GM13977 (cell line): ENCODE measurements at places on chromosomes 12 and 14.

GRCh38 chr12:64678248-64678647 is 68.0 kb downstream of the RASSF3 start:
- no peak for DNase-seq

DNA sequence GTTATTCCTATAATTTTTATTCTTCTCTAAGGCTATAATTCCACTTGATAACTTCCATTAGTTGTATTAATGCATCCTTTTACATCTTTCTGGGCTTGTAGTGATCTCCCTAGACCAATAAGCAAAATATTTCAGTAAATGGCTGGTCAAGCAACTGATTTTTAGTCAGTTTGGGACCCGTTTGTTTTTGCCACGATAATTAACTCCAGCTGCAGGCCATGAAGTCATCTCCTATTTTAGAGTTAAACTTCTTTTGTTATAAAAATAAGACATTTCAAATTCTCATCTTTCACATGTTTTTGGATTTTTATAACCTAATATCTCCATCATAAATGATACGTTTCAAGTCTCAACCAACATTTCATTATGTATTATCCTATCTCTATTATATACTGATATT is 49.4 kb downstream of the MAGOHB start:
- DNase-seq, result no peak

DNA sequence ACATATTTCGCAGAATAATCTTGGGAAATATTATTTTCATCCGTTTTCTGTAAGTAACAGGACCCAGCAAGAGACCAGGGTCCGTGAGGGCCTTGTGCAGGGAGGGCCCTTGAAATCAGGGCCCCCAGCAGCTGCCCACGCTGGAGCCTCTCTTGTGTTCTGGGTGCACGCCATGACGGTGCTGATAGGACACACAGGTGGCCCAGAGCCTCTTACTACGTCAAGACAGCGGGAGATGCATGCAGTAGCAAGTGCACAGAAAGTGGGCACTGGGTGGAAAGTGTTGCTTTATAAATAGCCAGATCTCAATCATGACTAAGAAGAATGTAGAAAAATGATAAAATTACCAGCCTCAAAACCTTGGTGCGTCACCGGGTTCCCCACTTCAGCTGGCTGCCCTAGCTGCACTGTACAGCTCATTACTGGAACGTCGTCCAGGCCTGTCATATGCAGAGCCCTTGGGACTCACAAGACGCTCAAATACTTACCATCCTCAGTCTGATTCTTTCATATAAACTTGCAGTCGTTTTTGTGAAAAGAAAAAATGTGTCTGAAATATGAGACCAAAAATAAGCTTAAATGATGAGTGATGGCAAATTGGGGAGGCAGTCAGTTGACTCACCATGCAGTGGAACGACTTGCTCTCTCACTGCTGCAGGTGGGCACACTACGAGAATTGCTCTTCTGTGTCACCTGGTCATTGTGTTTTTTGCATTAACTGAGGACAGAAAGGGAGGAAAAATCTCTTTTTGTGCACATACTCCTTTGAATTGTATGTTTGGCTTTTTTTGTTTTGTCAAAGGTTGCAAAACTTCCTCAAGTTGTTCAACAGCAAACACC is 68.2 kb downstream of the DDX51 start:
- no peak for DNase-seq

DNA sequence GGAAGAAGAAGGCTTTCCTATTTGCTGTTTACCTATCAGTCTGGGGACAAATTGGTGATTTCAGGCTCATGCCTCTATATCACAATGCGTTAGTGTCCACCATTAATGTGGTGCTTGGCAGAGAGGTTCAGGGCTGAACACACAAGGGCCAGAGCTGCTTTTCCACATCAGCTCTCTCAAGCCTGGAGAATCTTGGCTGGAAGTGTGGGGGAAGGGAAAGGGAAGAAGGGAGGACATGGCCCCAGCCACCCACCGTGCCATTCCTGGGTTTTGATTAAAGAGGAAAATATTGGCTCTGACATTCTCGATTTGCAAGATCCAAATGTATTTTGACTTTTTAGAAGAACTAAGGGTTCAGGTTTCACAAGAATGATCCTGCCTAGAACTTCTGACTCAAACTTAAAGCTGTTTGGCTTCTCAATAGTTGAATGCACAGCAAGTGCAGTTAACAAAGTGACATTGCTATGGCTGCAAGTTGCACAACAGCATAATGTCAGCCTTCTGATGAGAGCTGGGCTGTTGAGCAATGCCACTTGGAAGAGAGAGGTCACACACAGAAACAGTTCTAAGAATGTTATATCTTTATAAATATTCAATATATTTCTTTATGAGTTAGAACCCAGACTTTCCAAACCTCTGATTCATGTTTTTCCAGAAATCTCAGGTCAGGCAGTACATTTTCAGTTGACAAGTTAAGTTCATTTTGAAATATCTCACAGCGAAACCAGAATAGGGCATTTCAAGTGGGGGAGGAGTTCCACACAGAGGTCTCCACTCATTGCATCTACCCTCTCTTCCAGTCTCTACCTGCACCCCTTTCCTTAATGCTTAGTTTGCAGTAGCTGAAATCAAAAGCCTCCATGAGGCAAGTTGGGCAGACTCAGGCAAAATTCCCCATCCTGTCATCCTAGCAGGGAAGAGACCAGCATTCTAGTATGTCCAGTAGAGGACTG is 25.3 kb downstream of the IGF1 start:
- no peak for DNase-seq
